ENCODE measurements at places on chromosomes 11 and 22.

DNA sequence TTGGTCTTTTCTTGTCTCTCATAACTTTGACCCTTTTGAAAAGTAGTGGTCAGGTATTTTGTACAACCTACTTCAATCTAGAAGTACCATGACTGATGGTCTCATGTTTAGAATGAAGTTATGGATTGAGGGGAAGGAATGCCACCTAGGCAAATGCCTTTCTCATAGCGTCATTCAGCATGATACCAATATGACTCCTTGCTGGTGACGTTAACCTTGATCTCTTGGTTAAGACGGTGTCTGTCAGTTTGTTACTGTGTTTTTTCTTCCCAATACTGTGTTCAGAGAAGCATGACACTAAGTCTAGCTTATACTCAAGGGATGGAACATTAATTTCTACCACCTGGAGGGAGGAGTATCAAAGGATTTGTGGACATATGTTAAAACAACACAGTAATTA lies 130.9 kb downstream of the KIF18A start:
- no peak for DNase-seq

- DNase-seq = no peak
These were observed 17.9 kb downstream of the CWF19L2 start for GRCh38 chr11:107439586-107440167.

DNA sequence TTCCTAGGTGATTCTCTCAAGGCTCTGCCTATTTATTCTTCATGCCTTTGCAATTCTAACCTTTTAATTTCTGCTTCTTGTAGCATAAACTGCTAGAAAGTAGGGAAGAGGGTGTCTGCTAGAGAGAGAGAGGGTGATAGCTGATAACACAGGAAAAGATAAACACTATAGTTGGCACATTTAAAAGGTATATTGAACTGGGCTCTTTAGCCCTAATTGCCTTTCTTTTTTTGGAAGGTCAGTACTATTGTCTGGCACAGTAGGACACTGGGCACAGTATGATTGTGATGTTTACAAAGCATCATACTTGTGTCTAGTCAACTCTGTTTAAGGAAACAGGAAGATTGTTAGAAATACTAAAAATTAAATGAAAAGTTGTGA lies 33.3 kb downstream of the TEAD1 start:
- no peak for DNase-seq

DNA sequence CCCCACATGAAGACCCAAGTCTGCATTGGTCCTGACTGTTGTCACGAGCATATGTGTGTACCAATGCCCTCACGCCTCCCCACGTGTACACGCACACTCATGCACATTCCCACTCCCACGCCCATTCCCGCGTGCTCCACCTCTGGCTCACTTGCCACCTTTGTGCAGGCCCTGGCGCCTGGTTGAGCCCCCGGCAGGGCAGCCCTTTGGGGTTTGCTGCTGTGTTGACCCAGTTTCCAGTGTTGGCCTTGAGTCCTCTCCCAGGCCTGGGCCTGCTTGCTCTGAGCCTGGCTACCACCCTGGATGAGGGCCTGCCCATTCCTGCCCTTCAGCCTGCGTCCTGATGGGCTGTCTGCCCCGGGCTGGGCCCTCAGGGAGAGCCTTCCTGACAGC lies 18.2 kb downstream of the PVALB start:
- DNase-seq = no peak

DNA sequence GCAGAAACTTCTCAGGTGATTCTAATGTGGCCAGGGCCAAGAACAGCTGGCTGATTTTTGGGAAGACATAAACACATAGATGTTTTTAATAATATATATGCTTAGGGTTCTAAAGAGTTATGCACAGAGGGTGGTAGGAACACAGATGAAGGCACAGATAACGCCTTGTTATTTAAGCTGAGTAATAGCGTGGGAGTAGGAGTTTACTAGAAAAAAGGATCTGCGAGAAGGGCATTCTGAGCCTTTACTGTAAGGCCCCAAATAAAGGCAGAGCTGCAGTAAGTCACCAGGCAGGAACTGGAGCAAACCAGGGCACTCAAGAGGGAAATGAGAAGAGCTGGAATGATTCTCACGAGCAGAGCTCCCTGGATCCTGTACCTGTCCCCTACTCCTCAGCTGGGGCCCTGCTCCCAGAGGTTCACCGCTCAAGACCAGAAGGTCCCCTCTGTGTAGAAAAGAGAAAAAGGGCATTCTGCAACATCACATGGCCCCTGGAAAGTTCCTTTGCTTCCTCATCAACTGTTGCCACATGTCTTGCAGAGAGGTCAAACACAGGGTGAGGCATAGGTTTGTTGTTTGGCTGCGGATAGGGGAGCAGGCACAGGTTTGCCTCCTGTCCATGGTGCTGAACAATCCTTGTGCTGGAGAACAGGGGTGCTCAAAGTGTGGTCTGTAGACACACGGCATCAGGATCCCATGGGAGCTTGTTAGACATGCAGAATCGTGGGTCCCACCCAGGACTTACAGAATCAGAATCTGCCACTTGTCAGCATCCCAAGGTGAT lies 125.7 kb downstream of the TENM4 start:
- peak; percentile 4 for DNase-seq

DNA sequence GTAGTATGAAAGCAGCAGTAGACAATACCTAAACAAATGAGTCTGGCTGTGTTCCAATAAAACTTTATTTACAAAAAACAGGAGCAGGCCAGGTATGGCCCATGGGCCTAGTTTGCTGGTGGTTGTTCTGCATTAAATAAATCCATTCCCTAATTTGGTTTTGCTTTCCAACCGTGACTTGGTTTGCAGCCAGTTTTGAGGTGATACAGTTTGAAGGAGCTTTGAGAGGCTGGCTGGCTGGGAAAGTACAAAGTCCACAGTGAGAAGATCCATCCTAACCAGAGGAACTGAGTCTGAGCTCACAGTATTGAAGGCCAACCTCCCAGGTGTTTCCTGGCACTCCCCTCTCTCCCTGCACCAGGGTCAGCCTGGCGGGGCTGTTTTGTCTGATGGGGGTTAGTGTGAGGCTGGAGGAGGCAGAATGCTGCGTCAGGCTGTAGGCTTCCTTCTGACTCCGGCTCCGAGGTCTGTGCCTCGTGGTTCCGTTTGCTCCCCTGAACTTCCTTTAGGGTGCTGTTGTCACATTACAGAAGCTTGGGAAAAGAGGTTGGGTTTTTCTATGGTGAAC lies 129.5 kb downstream of the MICAL2 start:
- DNase-seq = peak; percentile 50

DNA sequence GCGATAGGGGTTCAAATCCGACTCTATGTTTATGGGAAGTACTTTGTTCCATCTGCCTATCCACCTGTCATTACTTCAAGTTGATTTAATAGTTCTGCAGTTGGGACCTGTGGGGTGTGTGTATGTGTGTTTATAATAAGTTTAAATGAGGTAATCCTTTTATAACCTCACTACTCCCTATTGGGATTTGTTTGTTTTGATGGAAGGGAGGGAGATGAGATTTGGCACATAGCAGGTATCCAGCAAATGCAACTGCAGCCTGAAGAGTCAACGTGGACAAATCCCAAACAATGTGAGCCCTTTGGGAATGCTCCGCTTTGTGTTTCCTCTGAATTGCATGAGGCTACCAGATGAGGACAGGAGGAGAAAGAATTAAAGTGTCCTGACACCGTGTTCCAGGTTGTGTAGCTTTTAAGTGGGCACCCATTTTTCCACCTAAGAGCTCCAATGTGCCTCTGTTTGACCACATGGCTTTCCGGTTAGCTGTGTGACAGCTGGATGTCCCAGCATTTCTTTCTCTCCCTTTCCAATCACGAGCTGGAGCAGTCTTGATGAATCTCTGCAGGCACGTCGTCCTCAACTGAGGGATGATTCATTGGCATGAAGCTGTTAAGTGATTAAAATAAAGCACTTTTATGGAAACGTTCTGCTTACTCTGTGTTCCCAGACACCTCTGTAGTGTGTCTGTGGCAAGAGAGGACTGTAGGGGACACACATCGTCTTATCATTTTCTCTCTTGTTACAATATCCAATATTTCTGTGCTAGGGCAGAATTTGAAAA lies 610.7 kb downstream of the NTM start:
- DNase-seq = no peak

DNA sequence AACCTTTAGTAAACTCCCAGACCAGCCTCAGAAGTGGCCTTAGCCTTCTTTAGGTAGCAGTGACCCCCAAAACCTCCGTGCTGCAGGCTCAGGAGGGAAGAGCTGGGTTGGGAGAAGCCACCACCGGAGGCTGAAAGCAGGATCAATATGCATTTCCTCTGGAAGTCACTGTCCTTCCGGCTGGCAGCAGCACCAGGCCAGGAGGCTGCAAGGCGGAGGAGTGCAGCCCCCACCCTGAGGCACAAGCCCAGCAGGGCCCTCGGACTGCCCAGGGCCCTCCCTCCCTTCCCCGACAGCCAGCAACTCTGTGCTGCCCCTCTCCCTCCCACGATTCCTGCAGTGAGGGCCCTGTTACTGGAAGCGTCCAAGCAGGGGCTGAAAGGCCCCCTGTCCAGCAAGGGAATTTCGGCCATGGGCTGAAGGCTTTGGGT lies 3.2 kb upstream of the NRXN2 start:
- DNase-seq = no peak

DNA sequence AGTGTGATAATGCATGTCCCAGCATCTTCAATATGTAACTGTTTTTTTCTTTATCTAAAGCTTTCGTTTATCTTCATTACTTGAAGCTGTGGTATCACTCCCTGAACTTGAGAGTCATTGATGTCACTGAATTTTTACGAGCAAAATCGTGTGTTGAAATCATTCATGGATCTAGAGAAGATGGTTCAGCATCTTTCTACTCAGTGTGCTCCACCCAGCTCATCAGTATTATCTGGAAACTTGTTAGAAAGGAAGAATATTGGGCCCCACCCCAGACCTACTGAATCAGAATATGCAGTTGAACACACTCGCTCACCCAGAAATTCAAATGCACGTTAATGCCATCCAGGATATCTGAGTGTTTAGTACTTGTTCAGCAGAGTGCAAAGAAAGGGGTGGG lies 8.3 kb downstream of the CDON start:
- DNase-seq = no peak

- no peak for DNase-seq
These were observed 21.4 kb downstream of the CSNK1E start for GRCh38 chr22:38295863-38296262.

DNA sequence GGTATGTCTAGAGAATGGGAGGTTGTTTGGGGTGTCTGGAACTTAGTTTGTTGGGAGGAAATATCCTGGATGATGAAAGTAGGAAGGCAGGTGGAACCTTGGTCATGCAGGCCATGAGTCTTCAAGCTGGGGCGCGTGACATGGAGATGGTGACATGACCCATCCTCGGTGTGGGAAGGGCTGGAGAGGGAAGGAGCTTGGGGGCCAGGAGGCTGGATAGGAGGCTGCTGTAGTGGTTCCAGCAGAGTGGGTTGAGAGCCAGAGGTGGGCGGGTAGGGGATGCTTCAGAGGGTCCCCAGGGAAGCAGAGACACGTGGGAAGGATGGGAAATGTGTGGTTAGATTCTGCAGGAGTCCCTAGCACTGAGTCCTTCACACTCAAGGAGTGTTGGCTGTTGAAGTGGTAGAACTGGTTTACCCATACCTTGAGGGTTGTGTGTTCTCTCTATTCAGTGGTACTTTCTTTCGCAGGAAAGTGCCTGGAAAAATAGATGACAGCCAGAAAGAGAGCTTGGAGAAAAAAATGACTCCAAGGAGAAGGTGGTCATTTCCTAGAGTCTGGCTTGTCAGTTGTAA lies 56.8 kb downstream of the LDLRAD3 start:
- no peak for DNase-seq

- no peak for DNase-seq
These were observed 155.7 kb downstream of the CNTN5 start for GRCh38 chr11:99176430-99176829.

Data from Kasumi-1 (cell line).